Uterine smooth muscle cell (primary cell): ENCODE measurements at places on chromosomes 4 and X. TPM values are rescaled to one million over a fixed set of nuclear protein-coding genes. Genes with fewer than 3 reads are reported as not detected.

Gene PSAPL1
- not detected in 2 replicates for total RNA-seq

Gene GATA1
- total RNA-seq: not detected in 2 replicates

Gene FAM184B
- total RNA-seq: under 0.01 TPM in 1 of 2 replicates, not detected in the other

Gene NUDT10
- total RNA-seq: 6.2 and 6.3 TPM in 2 replicates

Gene SAT1
- 247 and 284 TPM in 2 replicates for total RNA-seq

Gene EDA2R
- 12.6 and 17.9 TPM in 2 replicates for total RNA-seq

Gene RENBP
- total RNA-seq: 1.4 and 2.0 TPM in 2 replicates

Gene MAGED4B
- 19.7 and 41.5 TPM in 2 replicates for total RNA-seq

Gene POU3F4
- not detected in 2 replicates for total RNA-seq

Gene C4orf50
- not detected in 2 replicates for total RNA-seq

Gene CXXC4
- total RNA-seq: under 0.01 TPM in 2 replicates
